AG10803 (cell line): ENCODE measurements at places on chromosomes 1 and 21.
A peak's percentile ranks its signal among the peaks of the same experiment; 100 is the strongest.

DNA sequence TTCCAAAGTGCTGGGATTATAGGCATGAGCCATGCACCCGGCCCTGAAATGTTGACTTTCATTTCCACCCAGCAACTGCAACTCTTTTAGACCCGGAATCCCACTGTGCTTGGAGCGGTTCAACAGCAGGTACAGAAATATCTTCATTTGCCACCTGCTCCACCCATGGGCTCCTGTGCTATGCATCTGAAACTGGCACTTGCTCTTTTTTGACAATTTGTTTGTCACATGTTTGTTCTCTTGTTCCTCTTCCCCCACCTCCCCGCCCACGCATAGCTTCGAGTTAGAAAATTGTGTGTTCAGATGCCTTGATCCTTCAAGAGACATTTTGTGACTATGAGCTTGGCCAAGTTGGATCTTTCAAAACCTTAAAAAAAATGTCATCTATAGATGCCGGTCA is 2.4 kb upstream of the IFNLR1 start:
- no peak for DNase-seq

DNA sequence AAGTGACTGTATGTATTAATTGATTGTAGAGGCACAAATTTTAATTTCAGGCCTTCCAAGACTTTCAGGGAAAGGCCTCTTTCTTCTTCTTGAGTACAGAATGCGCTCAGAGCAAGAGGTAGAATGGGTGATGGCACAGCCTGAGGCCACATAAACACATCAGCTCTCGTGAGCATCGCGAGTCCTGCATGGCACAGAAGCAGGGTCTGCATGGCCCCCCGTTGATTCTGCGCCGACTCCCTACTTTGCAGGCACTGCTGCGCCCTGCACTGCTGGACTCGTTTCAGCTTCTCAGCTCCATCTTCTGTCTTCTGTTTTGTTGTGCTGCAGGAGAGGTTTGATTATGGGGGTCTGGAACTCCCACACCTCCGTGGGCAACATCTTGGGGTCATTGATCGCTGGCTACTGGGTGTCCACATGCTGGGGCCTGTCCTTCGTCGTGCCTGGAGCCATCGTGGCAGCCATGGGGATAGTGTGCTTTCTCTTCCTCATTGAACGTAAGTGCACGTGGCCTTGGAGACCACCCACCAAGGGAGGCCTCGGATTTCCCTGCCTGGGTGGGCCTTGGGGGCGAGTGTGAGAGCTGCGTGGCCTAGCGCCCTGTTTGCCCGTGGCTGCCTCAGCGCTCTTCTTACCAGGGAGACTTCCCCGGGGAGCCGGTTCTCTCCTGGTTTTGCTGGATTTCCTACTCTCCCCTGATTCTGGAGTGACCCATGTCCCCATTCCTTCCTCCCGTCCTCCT is 29.6 kb downstream of the SLC37A1 start:
- no peak for DNase-seq

DNA sequence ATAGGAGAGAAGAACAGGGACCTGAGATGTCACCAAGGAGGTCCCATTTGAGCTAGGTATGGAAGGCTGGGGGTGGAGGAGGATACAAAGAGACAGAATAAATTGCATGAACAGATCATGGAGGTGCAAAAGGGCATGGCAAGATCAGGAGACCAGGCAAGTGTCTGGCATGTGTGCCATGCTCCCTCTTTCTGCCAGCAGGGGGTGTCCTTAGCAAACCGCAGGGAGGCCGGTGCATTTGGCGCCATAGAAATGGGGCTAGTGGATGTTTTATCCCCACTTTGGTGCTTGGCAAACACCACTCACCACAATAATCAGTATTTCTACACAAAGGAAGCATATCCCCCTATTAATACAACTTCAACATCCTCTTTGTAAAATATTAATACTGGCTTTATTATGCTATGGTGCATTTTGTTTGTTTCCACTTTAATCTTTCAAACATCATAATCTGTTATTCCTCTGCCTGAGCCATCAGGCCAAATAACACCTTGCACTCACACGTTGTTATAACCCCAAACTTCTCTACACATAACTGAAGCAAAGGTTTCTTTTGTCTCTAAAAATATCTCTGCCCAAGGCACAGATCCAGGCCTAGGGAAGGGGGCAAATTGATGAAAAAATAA is 25.9 kb downstream of the S100A6 start:
- no peak for DNase-seq

- no peak for DNase-seq
These were observed 623 bp downstream of the RPL22 start for GRCh38 chr1:6198646-6199297.

GRCh38 chr1:23809751-23810171 is 9.2 kb upstream of the GALE start:
- DNase-seq = peak; percentile 63

GRCh38 chr1:155091071-155092051 is 12.7 kb downstream of the EFNA3 start:
- peak; percentile 38 for DNase-seq

DNA sequence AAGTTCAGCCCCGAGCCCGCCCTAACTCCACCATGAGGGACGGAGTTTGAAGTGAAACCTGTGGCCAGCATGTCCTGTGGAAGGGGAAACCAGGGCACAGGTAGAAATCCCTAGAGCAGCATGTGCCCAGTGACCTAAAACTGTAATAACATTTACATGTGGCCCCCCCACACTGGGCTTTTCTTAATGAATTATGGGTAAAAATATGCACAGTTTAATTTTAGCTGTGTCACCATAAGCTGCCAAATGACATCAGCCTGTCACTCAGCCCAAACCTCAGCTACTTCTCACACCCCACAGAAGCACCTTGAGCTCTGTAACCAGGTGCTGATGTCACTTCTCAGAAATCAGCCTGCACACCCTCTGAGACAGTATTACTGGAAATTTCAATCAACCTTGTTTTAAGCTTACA is 50.0 kb upstream of the SLC19A1 start:
- DNase-seq = no peak

- DNase-seq = no peak
These were observed 116.0 kb downstream of the TOMM20 start for GRCh38 chr1:235012436-235013210.

GRCh38 chr1:10918531-10918930 is 93.9 kb upstream of the TARDBP start:
- peak; percentile 68 for DNase-seq

- peak; percentile 47 for DNase-seq
These were observed 312.6 kb downstream of the DUSP10 start for GRCh38 chr1:221429264-221429663.

DNA sequence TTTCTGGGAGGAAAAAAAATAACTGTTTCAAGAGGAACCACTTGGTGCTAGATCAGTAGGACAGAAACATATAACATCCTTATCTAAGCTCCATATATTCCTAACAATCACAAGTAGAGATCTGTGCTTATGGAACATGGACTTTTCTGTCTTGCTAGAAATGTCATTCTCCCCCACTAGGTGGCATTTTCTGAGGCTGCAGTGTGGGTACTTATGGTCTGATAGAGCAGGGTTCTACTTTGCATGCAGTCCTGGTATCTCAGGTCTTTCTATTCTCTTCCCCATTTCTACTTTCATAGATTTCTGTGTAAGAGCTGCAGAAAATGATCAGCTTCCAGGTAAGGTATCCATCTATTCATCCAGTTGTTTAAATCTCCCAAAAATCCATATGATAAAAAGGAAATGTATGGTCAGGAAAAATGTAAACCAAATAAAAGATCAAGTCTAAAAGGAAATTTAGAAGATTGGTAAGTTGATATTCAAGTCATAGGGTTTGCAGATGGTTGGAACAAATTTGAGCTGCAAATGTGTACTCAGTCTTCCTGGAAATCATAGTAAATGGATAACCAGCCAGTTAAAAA is 1.5 kb downstream of the ZNF684 start:
- peak; percentile 56 for DNase-seq

- no peak for DNase-seq
These were observed 68.7 kb downstream of the NID1 start for GRCh38 chr1:235996048-235996785.

- no peak for DNase-seq
These were observed 83.1 kb upstream of the CSF3R start for GRCh38 chr1:36565576-36566501.

DNA sequence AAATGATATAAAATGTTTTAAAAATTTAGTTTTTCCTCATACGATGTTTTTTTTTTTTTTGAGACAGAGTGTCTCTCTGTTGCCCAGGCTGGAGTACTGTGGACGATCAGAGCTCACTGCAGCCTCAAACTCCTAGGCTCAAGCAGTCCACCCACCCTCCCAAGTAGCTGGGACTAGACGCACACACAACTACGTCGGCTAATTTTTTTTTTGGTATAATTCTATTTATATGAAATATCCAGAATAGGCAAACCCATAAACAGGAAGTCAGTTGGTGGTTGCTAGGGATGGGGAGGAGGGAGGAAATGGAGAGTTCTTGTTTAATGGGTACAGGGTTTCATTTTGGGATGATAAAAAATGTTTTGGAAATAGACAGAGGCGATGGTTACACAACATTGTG is 56.5 kb downstream of the WARS2 start:
- DNase-seq = no peak

GRCh38 chr1:94279462-94279861 is 42.1 kb upstream of the ARHGAP29 start:
- no peak for DNase-seq

- DNase-seq = no peak
These were observed 1524.4 kb upstream of the TPTE start for GRCh38 chr21:8997011-8997440.

DNA sequence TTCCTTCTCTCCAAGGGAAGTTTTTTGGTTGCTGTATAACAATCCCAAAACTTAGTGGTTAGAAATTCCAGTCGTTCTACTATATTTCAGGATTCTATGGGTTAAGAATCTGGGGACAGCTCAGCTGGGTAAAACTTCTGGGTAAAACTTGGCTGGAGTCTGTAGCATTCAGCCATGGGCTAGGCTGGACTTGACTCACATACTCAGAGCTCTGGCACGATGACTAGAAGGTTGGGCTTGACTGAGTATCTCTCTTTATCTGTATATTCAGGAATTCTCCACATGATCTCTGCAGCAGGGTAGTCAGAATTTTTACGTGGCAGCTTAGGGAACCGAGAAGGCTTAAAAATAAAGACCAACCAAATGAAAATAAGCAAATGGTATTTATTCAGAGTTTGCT is 28.2 kb upstream of the HRNR start:
- peak; percentile 19 for DNase-seq

- DNase-seq = no peak
These were observed 2.6 kb downstream of the MRPS6 start for GRCh38 chr21:34075760-34076660.

- DNase-seq = peak; percentile 97
These were observed 23.1 kb upstream of the USP25 start for GRCh38 chr21:15706696-15707095.

GRCh38 chr1:14255711-14256110 is 342.8 kb upstream of the KAZN start:
- DNase-seq = peak; percentile 3

DNA sequence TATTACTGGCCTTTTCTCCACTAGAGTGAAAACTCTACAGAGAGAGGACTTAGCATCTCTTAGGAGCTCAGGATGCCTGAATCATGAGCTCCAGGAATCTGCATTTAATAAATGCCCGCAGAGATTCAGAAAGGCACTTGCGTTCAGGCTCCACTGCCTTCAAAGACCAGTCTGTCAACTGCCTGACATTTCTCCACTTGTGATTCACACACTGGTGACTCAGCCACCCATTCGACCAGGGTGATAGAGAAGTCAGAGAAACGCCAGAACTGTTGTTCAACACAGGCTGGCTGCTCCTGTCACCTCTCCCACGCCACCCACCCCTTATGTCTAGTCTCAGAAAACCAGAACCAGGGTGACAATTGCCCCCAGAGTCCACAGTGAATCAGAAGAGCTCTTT is 26.9 kb upstream of the LBR start:
- peak; percentile 76 for DNase-seq

- no peak for DNase-seq
These were observed 510 bp upstream of the UBIAD1 start for GRCh38 chr1:11272544-11272831.

GRCh38 chr1:203813581-203814341 is 18.3 kb downstream of the ZBED6 start:
- DNase-seq = peak; percentile 44

- DNase-seq = no peak
These were observed 30.1 kb upstream of the GNG4 start for GRCh38 chr1:235679644-235680043.

DNA sequence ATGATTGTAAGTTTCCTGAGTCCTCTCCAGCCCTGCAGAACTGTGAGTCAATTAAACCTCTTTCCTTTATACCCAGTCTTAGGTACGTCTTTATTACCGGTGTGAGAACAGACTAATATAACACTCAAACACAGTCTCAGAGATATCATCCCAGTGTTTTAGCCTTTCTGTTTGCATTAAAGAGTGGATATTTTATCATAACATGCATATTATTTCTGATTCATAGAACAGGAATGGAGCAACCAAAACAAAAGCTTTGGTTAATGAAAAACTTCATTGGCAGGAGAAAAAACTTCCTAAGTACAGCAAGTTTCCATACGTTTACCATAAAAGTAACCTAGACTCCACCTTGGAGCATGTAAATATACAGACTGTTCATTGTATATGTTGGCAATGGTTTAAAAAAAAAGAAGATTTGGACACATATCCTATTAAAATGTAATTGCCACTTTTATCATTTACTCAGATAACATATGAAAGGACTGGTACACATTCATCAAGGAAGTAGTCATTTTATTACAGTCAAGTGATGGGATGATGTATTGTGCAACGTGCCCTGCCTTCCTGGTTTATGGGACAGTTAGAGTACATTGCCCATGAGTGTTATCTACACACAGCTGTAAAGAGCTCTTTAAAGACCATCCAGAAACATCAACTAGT is 144.8 kb downstream of the ETS2 start:
- no peak for DNase-seq

DNA sequence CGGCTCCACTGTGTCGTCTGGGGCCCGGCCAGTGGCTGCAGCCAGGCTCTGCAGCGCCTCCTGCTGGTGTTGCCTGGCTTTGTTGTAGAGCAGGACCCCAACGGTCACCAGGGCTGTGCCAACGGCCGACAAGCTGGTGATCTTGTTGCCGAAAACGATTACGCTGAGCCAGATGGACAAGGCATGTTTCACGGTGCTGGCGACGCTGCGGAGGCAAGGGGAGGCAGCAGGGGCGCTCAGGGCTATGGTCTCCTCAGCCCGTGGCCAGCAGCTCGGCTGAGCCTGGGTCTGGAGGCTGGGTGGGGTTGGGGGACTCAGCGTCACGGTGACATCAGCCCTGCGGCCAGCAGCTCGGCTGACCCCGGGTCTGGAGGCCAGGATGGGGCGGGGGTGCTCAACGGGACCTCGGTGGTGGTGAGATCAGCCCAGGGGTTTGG is 7.0 kb upstream of the CDK11B start:
- DNase-seq = no peak

DNA sequence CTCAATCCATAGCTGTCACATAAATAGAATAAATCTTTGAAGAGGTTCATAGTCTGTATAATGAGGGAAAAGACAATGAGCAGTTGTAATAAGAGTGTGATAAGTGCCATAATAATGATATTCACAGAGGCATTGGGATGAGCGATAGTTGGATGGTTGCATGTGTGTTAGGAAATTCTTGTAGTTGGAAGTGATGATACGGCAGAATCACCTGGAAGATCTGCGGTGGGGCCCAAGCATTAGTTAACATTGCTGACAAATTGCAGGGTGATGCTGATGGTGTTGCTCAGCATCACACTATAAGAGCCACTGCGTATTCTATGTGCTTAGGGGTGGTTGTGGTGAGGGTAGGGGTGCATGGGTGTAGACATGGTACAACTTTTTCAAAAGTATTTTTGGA is 41.1 kb downstream of the ADGRL2 start:
- DNase-seq = no peak
